Fibroblast of skin of left quadriceps (primary cell): ENCODE measurements at places on chromosomes 2 and 18.

GRCh38 chr2:175585496-175585895, 404.0 kb upstream of the ATP5MC3 start:
- DNase-seq = no peak

DNA sequence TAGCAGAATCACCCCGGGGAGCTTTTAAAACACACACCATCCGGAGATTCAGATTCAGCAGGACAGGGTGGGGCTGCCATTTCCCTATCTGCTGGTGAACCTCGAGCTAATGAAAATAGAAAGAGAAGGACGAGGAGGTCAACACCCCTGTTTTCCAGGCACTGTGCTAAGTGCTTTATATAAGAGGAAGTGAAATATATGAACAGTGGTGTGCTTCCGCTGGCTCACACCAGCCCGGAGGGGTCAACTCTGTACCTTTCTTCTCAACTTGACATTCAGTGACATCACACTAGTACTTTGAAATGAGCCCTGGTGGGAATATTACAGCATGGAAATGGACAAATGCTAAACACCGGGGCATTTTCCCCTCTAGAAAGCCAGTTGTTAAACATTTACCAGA, 108.3 kb upstream of the LTBP1 start:
- DNase-seq = no peak

DNA sequence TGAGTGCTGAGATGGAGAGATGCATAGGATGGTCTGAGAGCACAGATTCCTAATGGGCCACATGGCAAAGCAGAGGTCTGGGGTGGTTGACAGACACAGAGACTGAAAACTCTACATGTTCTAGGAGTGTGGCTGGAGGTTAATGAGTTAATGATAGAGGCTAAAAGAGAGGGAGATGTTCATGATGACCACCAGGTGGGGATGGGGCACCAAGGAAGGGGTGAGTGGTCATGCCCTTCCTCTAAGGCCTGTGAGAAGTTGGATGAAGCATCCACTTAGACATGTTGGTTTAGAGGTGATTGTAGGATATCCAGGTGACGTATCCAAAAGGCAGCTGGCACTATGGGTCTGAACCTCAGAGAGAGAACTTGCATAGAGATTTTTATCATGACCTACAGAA, 102.1 kb downstream of the LRP2 start:
- no peak for DNase-seq

DNA sequence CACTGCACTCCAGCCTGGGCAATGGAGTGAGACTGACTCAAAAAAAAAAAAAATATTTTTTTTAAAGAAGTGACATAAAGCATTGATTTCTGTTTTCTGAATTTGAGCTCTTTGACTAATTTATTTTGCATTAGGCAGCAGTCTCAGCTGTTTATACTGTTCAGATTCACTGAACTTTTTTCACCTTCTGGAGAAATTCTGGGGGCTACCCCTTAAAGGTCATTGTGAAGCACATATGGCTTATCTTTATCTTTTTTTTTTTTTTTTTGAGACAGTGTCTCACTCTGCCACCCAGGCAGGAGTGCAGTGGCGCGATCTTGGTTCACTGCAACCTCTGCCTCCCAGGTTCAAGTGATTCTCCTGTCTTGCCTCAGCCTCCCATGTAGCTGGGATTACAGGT, 12.9 kb downstream of the PHLPP1 start:
- no peak for DNase-seq

GRCh38 chr2:71613403-71613952, 160.1 kb downstream of the DYSF start:
- DNase-seq = no peak

GRCh38 chr2:99626158-99626557, 136.3 kb upstream of the REV1 start:
- no peak for DNase-seq
